Activated CD4-positive, alpha-beta T cell treated with anti-CD3 and anti-CD28 coated beads, Interleukin-2, amount 50 U/mL, for 16 hours (primary cell): ENCODE measurements at places on chromosomes 13 and 19.

- no peak for DNase-seq
Measured at GRCh38 chr13:113064000-113064533, 41.5 kb upstream of the F7 start.

DNA sequence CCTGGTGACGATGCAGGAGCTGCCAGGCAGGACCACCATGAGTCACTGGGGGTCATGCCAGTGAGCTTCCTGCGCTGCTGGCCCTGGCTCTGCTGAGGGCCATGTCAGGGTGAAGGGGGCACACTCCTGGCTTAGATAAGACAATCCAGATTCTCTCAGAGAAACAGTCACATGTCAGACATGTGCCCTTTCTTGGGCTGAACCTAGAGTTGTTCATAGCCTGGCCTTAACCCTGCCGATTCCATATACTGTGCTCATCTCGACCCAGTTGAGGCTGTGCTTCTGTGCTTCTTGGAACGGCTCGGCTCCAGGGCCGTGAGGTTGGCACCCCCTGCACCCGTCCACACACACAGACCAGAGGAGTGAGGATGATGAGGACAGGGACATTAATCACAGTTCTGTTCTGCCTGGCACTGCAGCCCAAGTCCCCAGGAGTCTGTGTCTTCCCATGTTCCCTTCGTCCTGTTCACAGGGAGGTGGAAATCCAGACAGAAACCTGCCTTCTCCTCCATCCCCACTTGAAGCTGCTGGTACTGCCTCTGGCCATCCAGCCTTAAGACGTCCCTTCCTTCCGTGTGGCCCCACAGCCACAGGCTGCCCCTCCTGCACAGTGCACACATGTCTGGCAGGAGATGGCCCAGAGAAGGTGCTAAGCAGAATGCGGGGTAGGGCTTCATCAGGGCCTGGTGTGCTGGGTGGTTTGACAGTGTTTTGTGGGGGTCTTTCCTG, 50.0 kb downstream of the LYL1 start:
- DNase-seq: no peak

GRCh38 chr19:35004517-35005255, 4.6 kb downstream of the GRAMD1A start:
- no peak for DNase-seq

- peak; percentile 88 for DNase-seq
Measured at GRCh38 chr19:2552859-2553258, 76.9 kb downstream of the GADD45B start.

GRCh38 chr19:28332351-28332750, 880.6 kb downstream of the UQCRFS1 start:
- no peak for DNase-seq

DNA sequence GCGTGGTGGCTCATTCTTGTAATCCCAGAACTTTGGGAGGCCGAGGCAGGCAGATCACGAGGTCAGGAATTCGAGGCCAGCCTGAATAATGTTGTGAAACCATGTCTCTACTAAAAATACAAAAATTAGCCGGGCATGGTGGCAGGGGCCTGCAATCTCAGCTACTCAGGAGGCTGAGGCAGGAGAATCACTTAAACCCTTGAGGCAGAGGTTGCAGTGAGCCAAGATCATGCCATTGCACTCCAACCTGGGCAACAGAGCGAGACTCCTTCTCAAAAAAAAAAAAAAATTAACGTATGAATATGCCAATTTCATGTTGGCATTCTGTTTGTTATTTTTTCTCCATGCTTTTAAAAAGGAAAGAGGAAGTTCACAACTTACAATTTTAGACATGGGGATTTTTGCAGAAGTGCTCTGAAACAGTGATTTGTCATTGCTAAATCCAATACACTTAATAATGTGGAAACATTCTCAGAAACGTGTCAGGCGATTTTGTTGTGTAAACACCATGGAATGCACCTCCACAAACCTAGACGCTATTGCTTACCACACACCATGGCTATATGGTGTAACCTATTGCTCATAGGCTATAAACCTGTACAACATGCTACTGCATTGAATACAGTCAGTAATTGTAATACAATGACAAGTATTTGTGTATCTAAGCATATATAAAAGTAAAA, 115.9 kb upstream of the PCDH20 start:
- DNase-seq: no peak

GRCh38 chr19:5336195-5336965, 4.2 kb downstream of the PTPRS start:
- DNase-seq: no peak

GRCh38 chr13:36837354-36838092, 18.5 kb downstream of the RFXAP start:
- DNase-seq: no peak

DNA sequence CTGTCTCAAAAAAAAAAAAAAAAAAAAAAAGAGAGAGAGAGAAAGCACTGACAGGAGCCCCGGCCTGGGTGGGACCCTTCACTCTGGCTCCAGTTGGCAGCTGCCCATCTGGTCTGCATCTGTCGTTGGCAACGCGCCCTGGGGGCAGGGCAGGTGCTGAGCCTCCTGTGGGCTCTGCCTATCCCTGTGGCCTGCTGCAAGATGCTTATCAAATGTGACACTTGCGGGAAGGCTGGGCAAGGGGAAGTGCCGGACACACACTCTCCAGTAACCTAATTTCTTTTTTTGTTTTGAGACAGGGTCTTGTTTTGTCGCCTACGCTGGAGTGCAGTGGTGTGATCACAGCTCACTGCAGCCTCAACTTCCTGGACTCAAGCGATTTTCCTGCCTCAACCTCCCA, 10.7 kb upstream of the KPTN start:
- DNase-seq: no peak

DNA sequence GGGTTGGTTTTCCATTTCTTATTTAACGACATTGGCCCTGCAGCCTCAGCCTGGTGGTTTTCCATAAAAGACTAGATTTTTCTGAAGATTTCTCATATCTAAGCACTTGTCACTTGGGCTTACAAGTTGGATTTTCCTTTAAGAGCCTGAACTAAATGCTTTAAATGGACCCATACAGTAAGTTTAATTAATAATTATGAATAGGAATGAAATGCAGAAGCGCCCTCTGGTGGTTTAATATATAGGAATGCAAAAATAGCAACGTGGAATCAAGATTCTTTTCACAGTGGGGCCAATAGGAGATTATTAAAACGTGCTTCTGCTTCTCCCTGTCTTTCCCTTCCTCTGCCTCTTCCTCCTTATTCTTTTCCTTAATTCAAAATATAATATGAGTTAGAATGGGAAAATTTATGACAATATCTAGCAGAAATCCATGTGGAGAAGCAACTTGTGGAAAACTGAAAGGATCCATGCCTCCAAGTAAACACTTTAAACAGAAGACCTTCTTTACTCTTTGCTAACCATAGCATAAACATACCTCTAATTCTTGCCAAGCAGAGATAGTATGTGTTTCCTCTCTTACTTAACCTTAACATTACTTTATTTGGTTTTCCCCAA, 324.0 kb downstream of the GPC5 start:
- DNase-seq: peak; percentile 14

DNA sequence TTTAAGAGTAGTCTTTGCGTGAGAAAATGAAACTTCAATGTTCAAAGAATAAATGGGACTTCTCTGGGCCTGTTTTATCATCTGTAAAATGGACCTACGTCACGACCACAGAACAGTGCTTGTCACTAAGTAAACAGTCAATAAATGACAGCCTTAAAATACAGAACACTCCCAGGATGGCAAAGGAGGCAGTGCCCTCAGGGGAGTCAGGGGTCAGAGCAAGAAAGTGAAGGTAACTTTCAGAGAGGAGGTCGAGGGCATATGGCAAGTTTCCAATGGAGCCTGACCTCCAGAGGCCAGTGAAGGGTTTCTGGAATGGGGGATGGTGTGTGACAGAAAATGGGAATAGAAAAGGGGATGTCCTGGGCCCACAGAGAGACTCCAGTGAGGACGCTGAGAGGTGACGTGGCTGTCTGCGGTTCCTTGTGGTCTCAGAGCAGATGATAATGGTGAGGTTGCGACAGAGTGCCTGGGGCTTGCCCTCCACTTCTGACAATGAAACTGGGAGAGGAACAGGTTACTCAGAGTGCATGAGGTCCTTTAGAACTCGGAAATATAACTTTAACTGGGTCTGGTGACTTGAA, 91.8 kb downstream of the UBL3 start:
- DNase-seq: peak; percentile 60

- no peak for DNase-seq
Measured at GRCh38 chr19:12992729-12993128, 2.5 kb upstream of the NFIX start.

GRCh38 chr13:44331912-44332851, 41.4 kb upstream of the SERP2 start:
- no peak for DNase-seq

- DNase-seq: no peak
Measured at GRCh38 chr13:21326155-21327031, 132.7 kb downstream of the ZDHHC20 start.

DNA sequence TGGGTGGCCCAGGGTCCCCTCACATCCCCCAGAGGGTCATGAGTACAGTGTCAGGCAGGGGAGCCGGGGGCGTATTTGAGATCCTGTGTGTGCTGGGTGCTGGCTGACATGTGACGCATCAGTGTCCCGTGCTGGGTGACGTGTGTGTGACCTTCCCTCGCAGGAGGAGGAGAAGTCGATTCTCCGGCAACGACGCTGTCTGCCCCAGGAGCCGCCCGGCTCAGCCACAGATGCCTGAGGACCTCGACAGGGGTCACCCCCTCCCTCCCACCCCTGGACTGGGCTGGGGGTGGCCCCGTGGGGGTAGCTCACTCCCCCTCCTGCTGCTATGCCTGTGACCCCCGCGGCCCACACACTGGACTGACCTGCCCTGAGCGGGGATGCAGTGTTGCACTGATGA, 25.8 kb downstream of the PNPLA6 start:
- no peak for DNase-seq

- DNase-seq: no peak
Measured at GRCh38 chr13:100809129-100809390, 134.5 kb upstream of the TMTC4 start.

DNA sequence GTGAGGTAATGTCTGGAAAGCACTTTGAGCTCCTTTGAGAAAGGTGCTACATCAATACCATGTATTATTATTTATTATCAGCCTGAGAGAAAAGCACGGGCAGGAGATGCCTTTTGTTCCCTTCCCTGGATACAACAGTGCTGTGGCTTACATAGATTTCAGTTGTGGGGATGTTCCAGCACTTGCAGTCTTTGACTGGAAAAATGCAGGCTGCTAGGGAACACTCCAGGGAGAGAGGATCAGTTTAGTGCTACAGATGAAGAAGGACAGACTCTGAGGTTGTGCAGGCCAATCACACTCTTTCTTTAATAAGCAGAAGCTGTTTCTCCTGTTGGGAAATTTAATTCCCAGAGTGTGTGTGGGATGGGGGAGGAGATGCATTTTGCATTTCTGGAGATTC, 94.5 kb upstream of the OBI1 start:
- DNase-seq: no peak

DNA sequence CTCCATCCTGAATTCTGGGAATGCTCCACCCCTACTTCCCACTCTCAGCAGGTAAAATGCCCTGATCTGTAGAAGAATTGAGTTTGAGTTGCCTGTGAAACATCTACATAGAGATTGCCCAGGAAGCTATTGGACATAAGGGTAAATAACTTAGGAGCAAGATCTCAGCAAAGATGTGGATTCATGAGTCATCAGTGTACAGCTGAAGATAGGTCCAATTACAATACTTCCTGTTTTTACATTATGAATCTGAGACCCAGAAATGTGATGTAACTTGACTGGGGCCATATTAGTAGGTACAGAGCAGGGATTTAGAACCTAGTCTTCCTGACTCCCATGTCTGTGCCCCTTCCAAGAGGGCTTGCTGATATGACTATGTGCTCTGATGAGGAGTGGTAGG, 79.4 kb upstream of the FNDC3A start:
- no peak for DNase-seq

DNA sequence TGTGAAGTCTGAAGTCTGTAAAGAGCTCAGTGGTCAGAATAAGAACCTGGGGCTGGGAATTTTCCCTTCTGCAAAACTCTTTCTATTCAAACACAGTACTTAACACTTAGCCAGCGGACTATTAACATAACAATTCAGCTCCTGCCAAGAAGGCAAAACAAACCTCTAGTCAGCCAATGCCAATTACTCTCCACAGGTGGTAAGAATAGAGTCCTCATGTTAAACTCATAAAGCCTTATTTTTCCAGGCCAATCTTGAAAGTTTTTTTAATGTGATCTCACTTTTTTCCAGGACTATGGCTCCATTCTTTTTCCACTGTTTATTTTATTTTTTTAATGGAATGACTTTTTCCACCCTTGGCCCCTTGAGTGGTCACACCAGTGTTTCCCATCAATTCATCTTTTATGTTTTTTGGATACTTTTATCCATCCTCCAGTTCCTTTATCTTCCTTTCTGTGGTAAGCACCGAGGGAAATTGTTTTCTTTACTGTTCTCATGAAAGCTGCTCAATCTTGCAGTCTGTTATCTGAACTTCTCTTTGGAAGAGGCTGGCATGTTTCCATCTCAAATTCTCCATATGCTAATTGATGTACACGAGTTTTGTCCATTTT, 217.3 kb downstream of the LHFPL6 start:
- DNase-seq: no peak

DNA sequence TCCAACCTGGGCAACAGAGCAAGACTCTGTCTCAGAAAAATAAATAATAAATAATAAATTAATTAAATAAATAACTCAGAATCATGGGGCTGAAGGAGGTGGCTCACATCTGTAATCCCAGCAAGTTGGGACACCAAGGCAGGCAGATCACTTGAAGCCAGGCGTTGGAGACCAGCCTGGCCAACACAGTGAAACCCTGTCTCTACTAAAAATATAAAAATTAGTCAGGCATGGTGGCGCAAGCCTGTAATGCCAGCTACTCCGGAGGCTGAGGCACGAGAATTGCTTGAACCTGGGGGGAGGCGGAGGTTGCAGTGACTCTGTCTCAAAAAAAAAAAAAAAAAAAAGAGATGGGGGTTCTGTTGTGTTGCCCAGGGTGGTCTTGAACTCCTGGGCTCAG, 7.2 kb downstream of the TMEM38A start:
- no peak for DNase-seq

DNA sequence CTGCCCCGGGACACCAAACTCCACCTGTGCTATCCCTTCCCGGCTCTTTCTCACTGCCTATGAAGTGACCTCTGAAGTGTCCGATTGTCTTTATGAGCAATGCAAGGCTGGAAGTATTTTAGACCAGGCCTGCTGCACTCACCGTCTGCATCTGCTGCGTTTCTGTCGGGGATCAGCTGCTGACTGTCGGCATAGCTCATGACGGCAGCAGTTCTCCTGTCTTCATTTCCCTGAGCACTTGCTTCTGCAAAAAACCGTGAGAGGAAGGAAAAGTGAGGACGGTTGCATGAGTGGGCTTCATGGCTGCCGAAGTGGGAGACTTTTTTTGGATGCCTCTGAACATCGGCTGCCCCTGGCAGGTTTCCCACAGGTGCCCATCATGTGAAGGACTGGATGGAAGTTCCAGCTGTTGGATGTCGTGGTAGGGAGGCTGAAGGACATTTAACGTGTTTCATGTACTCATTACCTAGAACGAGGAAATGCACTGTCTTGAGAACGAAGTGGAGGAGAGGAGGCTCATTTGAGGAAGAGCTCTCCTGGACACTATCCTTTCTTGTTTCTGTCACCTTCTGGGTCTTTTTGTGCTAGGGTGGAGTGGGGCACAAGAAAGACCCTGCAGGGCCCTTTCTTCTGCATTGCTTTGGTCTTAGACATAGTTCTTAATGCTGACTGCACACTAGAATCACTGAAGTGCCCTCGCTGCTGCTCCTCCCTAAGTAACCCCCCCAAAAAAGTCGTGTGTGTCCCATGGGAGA, 94.7 kb downstream of the RNASEH2B start:
- no peak for DNase-seq

- no peak for DNase-seq
Measured at GRCh38 chr13:113922412-113923118, 51.3 kb downstream of the C13orf46 start.
